ENCODE measurements at places on chromosomes 3 and 15.

DNA sequence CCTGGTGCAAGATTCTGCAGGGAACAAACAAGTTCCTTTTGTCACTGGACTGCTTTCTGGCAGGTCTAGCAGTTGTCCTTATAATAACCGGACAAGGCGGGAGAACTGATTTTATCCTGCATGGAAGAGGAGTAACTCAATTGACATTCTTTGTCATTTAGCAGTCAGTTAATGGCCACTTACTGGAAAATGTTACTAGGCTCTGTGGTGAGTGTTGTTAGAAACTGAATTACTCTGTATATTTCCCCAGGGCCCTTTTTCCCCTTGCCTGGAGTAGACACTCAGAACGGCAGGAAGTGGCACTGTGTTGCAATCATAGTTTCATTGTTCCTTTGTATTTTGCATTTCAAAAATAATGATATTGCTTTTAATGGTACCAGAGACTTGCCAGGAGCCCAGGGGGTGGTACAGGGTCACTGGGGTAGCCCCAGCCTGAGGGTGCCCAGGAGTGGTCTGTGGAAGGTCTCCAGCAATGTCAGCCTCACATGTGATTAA, 318.6 kb upstream of the LRRFIP2 start:
- DNase-seq: no peak

- no peak for DNase-seq
Observed at GRCh38 chr3:192514754-192515663, 212.3 kb downstream of the FGF12 start.

- DNase-seq: no peak
Observed at GRCh38 chr3:15456321-15456720, 28.9 kb downstream of the EAF1 start.

DNA sequence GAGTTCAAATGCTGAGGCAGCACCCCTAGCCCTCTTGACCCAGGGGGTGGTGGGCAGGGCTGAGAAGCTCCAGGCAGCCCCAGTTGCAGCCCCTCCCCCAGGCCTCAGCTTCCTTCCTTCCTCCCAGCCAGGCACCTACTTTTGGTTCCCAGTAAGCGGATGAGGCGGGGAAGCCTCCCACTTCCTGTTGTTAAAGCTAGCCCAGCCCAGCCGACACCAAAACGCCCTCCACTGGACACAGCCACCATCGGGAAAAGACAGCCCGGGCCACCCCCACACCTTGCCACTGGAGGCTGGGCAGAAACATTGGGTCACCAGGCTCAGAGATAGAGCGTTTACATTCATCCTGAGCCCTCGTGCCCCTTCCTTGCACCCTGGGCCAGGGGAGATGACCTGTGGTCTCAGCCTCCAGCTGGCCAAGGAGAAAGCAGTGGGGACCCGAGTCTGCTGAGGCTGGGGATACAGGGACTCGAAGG, 3.5 kb downstream of the DUSP7 start:
- peak; percentile 46 for DNase-seq

DNA sequence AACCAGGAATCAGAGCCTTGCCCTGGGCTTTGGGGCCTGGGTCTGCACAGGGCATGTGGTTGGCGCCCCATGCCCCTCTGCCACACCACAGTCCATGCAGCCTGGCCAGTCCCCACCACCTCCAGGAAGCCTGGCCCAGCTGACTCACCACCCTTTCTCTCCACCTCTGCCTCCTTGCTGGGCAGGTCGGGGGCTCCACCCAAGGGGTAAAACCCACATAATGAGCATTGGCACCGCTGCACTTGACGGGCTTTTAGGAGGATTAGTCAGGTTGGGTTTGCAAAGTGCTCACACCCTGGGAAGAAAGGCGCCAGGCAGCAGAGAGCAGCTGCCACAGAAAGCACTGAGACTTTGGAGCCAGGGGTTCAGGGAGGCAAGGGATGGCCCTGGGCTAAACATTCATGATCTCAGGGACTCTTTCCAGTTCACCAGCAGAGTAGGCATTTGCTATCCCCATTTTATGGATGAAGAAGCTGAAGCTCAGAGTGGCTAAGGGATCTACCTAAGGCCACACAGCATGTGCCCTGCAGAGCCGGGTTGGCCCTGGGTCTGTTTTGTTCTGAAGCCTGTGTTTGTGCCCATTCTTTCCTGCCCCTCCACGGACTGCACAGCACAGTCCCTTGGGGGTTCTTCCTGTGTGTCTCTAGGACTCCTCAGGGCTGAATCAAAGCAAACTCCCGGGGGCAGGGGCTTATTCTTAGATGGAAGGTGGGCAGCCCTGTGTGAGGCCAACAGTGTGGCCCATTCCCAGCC, 113.4 kb downstream of the ETFA start:
- no peak for DNase-seq

GRCh38 chr3:53729159-53729558, 117.1 kb downstream of the CHDH start:
- DNase-seq: no peak

- no peak for DNase-seq
Observed at GRCh38 chr15:43316016-43316970, 14.1 kb downstream of the LCMT2 start.

- DNase-seq: no peak
Observed at GRCh38 chr3:175018946-175019727, 160.0 kb downstream of the NAALADL2 start.

GRCh38 chr3:60798456-60798855, 452.8 kb downstream of the FHIT start:
- DNase-seq: no peak

GRCh38 chr15:69457304-69458280, 5.0 kb downstream of the RPLP1 start:
- no peak for DNase-seq

- no peak for DNase-seq
Observed at GRCh38 chr3:41394896-41395295, 195.6 kb downstream of the CTNNB1 start.

DNA sequence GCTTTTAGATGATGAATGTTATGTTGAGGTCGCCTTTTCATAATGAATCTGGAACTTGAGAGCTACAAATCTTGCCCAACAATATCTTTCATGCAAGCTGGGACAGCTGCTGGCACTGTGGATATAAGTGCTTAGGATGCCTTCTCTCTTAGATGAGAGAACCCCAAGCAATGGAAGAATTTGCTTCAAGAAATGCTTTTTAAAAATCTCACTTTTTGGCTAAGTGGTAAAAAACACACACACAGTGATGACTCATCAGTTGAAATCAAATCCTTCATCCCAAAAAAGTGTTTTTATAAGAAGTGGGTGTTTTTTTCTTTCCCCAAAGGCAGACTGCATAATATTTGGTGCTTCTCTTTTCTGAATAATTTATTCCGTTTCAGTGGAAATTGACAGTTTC, 38.4 kb upstream of the GALNT15 start:
- DNase-seq: no peak

- DNase-seq: no peak
Observed at GRCh38 chr3:189166321-189166720, 5.5 kb upstream of the TPRG1 start.

DNA sequence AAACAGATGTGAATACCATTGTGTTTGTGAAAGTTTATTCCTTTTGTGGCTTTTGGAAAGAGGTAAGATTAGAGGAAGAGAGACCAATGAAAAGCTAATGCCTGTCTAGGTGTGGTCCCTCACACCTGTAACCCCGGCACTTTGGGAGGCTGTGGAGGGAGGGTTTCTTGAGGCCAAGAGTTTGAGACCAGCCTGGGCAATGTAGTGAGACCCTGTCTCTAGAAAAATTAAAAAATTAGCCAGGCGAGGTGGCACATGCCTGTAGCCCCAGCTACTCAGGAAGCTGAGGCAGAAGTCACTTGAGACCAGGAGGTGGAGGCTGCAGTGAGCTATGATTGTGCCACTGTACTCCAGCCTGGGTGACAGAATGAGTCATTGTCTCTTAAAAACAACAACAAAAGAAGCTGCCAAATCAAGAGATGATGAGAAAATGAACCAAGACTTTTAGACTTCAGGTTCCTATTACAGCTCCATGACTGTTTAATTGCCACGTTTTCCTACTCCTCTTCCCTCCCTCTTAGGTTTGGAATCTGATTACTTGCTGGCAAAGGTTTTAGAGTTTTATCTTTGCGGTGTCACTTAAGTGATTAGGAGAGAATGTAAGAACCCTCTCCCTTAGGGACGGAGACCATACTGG, 68.7 kb downstream of the CGNL1 start:
- DNase-seq: no peak

- no peak for DNase-seq
Observed at GRCh38 chr3:64961301-64961700, 273.5 kb upstream of the ADAMTS9 start.

- DNase-seq: no peak
Observed at GRCh38 chr3:172746475-172746874, 4.1 kb upstream of the ECT2 start.

- no peak for DNase-seq
Observed at GRCh38 chr3:172846103-172846561, 95.6 kb downstream of the ECT2 start.

DNA sequence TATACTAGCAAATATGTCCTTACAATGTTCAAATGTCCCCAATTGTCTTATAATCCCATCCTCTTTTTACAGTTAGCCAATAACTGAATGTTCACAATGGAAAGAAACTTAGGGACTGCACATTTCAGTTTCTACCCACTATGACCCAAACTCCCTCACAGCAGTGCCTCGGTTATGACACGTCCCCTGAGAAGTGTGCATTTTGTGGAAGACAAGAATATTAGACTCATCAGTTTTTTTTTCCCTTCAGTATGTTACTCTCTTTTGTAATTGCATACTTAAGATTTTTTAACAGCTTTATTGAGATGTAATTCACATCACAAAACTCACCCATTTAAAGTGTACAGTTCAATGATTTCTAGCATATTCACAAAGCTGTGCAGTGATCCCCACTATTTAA, 64.8 kb downstream of the IGF2BP2 start:
- no peak for DNase-seq

GRCh38 chr3:197132916-197133530, 103.4 kb upstream of the MELTF start:
- no peak for DNase-seq

GRCh38 chr3:135495891-135496290, 469.6 kb upstream of the PPP2R3A start:
- DNase-seq: no peak

DNA sequence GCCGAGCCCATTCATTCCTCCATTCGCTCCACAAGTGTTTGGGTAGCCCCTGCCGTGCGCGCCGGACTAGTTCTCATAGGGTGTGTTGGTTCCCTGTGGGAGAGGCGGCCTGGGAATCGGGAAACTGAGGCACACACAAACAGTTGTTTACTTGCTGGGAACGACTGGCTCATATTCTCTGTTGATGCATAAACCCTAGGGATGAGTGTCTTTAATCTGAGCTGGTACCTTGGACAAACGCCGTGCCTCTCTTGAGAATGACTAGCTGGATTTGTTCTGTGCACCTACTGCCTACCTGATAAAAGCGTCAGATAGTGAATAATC, 737 bp downstream of the DNAJA4 start:
- no peak for DNase-seq

- DNase-seq: no peak
Observed at GRCh38 chr3:38021196-38021595, 8.2 kb downstream of the PLCD1 start.

DNA sequence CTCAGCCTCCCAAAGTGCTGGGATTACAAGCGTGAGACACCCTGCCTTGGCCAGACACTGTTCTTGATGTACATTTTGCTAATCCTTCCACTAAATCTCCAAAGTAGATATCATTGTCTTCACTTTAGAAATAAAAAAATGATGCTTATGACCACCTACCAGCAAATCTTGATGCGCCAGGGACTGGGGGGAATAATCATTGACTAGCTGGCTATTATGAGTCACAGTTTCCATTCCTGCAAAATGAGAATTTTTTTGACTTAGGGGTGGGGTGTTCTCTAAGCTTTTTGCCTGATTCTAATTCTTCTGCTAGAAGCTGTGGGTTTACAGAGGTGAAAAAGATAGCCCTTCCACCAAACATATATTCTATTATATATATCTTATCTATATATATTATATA, 17.1 kb upstream of the RFC4 start:
- no peak for DNase-seq

GRCh38 chr3:65806600-65806999, 232.1 kb downstream of the MAGI1 start:
- no peak for DNase-seq

DNA sequence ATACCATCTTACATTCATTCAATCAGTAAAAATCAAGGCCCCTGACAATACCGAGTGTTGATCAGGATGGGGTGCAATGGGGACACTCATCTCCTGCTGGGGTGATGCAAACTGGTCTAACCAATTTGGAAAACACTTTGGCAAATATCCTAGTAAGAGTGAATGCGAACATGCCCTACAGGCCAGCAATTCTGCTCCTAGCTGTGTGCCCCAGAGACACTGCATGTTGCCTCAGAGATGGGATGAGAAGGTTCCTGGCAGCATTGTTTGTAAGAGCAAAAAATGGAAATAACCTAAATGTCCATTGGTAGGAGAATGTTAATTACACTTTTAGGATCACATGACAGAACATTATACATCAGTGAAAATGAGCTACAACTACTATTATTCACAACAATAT, 4.7 kb downstream of the LINGO1 start:
- no peak for DNase-seq

GRCh38 chr15:101138913-101139880, 112.7 kb downstream of the CHSY1 start:
- no peak for DNase-seq

DNA sequence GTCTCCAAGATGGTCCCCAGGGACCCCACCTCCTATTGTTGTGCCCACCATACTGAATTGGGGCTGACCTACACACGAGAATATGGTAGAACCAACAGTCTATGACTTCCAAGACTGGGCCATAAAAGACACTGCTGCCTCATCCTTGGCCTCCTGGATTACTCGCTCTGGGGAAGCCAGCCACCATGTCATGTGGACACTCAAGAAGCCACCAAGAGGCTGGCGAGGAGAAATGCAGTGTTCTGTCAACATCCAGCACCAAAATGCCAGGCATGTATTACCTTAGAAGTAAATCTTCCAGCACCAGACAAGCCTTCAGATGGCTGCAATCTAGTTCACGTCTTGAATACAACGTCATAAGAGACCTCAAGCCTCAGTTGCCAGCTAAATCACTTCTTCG, 17.1 kb upstream of the TPM1 start:
- DNase-seq: no peak

- DNase-seq: no peak
Observed at GRCh38 chr3:189632242-189632641, 1.1 kb downstream of the TP63 start.

DNA sequence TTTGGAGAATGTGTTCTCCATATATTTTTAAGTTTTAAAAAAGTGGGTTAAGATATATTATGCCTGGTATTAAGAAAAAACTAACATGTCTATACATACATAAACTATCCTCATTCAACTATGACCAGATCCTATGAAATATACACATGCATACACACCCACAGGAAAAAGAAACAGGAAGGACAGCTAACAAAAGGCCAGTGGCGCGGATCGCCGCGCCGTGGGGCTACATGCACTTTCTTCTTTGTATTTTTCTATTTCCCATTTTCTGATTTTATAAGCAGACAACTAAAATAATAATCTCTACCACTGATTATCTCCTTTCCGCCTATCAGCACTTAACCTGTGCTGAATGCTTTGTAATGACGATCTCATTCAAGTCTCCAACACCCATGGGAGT, 160.1 kb downstream of the OR4M2 start:
- no peak for DNase-seq

DNA sequence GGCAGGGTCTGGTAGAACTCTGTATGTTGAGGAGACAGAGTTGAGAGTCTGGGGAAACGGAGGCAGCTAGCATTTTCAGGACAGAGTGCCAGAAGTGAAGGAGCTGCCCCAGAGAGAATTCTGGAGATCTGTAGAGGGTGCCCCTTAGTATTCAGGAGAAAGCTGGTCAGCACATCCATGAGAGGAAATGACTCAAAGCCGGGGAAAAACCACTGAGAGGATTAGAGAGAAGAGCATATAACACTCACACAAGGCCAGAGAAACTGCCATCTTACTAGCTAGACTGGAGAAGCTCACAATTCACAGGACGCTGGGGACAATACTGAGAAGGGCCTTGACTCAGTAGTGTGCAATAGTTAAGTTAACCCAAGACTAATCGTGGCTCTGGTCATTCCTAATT, 75.7 kb upstream of the DPPA4 start:
- no peak for DNase-seq

All from activated CD4-positive, CD25-positive, alpha-beta regulatory T cell treated with anti-CD3 and anti-CD28 coated beads, Interleukin-2, amount 50 U/mL, for 72 hours (primary cell).